LoVo (cell line): ENCODE measurements at places on chromosomes 12 and 14.
A peak's percentile ranks its signal among the peaks of the same experiment; 100 is the strongest.

GRCh38 chr12:48351022-48351708 is 446 bp upstream of the ZNF641 start:
- DNase-seq, result peak; percentile 86

GRCh38 chr12:6821591-6822425 is at the start of gene GPR162:
TSS of gene GPR162 (plus strand) at chr12:6821821. CDS start at chr12:6823899, 2,078 bp downstream.
- no peak for DNase-seq

- no peak for DNase-seq
Observed at GRCh38 chr14:93089521-93090269, 26.0 kb downstream of the ITPK1 start.

DNA sequence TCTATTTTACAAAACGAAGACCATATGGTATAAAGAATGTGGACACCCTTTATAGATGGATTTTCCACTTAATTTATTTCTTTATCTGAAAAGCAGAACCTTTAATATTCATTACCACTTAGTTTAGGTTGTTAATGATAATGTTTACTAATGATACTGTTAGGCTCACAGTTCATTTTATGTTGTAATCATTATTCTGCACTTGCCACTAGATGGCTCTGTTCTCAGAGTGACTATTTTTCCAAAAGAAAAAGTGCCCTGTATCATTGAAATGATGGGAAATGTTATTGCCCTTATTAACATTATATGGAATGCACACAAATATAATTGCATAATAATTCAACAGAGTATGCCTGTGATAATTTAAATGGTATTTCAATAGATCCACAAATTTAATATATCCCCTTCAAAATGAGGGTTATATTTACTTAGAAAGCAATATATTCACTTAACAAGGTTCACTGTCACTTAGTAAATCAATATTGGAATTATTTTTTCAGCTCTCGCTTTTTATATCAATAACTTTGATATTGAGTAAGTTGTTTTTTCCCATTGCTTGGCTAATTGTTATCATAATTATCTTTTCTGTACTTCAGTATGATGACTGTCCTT is 95.7 kb downstream of the PDE3A start:
- peak; percentile 56 for DNase-seq

GRCh38 chr12:63319386-63319785 is 168.4 kb upstream of the AVPR1A start:
- peak; percentile 15 for DNase-seq

DNA sequence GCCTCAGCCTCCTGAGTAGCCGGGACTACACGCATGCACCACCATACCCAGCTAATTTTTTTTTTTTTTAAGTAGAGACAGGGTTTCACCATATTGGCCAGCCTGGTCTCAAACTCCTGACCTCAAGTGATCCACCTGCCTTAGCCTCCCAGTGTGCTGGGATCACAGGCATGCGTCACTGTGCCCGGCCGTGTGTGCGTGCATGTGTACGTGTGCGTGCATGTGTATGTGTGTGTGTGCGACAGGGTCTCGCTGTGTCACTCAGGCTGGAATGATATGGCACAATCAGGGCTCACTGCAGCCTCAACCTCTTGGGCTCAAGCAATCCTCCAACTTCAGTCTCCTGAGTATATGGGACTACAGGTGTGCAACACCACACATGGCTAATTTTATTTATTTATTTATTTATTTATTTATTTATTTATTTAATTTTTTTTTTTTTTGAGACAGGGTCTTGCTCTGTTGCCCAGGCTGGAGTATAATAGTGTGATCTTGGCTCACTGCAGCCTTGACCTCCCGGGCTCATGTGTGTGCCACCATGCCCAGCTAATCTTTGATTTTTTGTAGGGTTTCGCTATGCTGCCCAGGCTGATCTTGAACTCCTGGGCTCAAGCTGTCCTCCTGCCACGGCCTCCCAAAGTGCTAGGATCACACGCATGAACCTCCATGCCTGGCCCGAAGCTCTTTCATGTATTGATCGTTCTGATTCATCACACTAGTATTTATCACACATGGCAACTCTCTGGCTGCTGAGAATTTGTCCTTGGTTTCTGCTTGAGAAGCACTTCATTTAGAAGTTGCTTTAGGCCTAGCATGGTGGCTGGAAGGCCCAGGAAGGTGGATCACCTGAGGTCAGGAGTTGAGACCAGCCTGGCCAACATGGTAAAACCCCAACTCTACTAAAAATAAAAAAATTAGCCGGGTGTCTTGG is 35.9 kb upstream of the CLIP1 start:
- DNase-seq, result no peak

DNA sequence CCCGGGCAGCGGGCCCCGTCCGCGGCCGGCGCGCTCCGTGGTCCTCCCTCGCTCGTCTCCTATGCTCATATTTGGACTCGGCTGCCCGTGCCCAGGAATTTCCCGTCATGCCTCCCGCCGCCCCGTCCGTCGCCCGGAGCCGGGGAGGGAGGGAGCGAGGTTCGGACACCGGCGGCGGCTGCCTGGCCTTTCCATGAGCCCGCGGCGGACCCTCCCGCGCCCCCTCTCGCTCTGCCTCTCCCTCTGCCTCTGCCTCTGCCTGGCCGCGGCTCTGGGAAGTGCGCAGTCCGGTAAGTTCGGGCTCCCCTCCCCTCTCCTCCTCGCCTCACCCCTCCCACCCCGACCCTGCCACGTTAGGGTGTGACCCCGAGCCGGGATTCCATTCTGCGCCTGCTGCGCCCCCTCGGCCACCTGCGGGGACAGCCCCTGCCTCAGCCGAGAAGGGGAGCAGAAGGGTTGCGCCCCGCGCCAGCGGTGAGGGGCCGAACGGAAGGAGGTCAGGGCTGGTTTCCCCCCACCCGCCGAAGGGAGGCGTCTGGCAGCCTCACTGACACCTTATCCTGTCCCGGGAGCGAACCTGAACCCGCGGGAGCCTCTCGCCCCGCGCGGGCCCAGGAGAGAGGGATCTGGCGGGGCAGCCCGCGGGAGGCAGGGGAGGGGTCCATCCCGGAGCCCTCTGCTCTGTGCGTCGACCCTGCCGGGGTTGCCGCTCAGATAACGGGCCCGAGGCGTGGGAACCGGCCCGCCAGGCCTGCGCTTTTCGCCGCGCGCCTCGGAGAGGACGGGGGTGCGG is at the start of gene MSRB3:
MSRB3 (plus strand) TSS at position 108 of the 793 bp plus-strand sequence. CDS start 29,897 bp downstream, outside the sequence.
- peak; percentile 56 for DNase-seq

- DNase-seq, result peak; percentile 4
Observed at GRCh38 chr14:87888136-87888999, 104.6 kb downstream of the GALC start.

- DNase-seq, result no peak
Observed at GRCh38 chr12:124557518-124558223, 9.7 kb downstream of the NCOR2 start.

GRCh38 chr14:20706657-20707355 is 18.2 kb downstream of the ANG start:
- DNase-seq, result no peak

GRCh38 chr14:58395562-58395811 is 243 bp upstream of the TOMM20L start:
- no peak for DNase-seq

GRCh38 chr12:110983811-110984210 is 63.4 kb upstream of the MYL2 start:
- no peak for DNase-seq

GRCh38 chr14:100303179-100303578 is 3.1 kb downstream of the SLC25A29 start:
- no peak for DNase-seq

- no peak for DNase-seq
Observed at GRCh38 chr14:99128185-99128584, 143.8 kb downstream of the BCL11B start.

- peak; percentile 67 for DNase-seq
Observed at GRCh38 chr14:102508410-102508773, 1.2 kb downstream of the ANKRD9 start.

- DNase-seq, result no peak
Observed at GRCh38 chr14:104856157-104856868, 8.8 kb upstream of the CEP170B start.

GRCh38 chr14:82755476-82755875 is 1221.8 kb upstream of the SEL1L start:
- DNase-seq, result no peak

DNA sequence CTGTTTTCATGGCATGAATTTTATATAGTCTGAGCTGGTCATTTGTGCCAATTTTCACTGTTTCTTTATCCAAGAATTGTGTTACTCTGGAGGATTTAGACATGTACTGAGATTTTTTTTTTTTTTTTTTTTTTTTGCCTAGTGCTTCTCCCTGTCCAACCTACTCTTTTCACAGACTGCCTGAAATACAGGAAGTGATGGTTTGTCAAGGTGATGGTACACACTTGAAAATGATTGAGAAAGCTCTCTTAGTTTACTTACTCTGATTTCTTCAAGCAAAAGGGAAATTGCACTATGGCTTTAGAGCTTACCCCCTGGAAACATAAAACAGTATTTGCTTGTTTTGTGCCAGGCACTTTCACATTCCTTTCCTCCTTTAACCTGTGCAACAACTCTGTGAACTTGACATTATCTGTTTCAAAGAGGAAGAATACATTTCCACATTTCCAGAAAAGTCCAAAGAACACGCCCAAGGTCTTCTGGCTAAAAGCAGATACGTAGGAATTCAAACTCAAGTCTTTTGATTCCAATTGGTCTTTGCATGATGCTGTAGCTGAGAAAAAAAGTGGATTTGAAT is 181.1 kb downstream of the SLC15A5 start:
- DNase-seq, result no peak
